ENCODE measurements at places on chromosomes 4 and X. TPM values are rescaled to one million over a fixed set of nuclear protein-coding genes. Genes with fewer than 3 reads are reported as not detected.

Gene IQCM
- not detected for total RNA-seq

Gene BMP3
- 0.05 TPM for total RNA-seq

Gene MND1
- 6.3 TPM for total RNA-seq

Gene PPEF2
- total RNA-seq, result not detected

Gene ENOPH1
- 51.8 TPM for total RNA-seq

Gene GSPT2
- 2.0 TPM for total RNA-seq

Gene POU4F2
- not detected for total RNA-seq

Gene AVPR2
- not detected for total RNA-seq
